ENCODE measurements at places on chromosomes 1 and 21.

- no peak for DNase-seq
Observed at GRCh38 chr1:203089651-203090045, 3.8 kb upstream of the MYOG start.

GRCh38 chr1:95730986-95731385 is 497.0 kb downstream of the RWDD3 start:
- DNase-seq: no peak

- no peak for DNase-seq
Observed at GRCh38 chr1:89271341-89272015, 1.2 kb downstream of the GBP5 start.

GRCh38 chr1:205977402-205978014 is 25.7 kb downstream of the RAB7B start:
- peak; percentile 81 for DNase-seq

GRCh38 chr1:241635556-241636152 is 4.5 kb downstream of the CHML start:
- no peak for DNase-seq

DNA sequence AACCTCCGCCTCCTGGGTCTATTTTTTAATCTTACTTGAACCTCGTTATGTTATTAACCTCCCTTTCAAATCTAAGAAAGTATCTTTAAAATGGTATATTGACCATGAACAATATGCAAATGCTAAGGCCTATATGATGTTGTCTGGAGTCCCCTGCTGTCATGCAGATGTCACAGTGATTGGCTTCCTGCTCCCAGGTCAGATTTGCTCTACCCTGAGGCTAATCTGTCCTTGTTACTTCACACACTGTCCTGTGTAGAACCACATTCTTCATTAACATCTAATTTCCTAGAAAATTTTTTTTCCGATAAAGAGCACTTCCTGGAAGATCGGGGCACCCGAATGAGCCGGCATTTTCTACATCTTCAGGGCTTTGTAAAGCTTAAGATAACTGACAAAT is 306.6 kb downstream of the MRPL39 start:
- no peak for DNase-seq

- DNase-seq: no peak
Observed at GRCh38 chr1:199665371-199665770, 362.1 kb upstream of the NR5A2 start.

DNA sequence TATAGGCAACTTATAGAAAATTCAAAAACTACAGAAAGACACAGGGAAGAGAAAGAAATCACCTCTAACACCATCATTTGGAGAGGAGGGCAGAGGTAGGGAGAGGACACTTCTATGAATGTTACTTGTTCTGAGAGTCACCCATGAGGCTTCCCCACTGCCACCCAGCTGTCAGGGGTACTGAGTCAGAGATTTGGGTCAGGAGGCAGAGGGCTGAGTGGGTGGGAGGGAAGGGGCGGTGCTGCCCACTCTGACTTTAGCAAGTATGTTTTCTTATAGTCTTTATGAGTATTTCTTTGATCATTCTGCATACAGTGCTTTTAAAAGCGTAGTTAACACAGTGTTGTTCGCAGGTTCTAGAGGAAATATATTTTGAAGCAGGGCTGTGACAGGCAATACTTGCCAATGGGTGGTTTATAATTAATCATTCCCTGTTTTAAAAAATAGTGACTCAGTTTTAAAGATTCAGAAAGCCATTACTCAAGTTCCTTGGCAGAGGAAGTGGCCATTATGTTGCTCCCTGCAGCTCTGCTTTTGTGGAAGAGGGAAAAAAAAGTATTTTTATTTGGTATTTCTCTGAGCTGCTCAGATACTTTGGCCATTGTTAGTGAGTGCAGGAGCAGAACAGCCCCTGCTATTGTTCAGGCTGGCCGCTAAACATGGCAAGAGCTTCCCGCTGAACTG is 18.3 kb downstream of the IL6R start:
- DNase-seq: no peak

DNA sequence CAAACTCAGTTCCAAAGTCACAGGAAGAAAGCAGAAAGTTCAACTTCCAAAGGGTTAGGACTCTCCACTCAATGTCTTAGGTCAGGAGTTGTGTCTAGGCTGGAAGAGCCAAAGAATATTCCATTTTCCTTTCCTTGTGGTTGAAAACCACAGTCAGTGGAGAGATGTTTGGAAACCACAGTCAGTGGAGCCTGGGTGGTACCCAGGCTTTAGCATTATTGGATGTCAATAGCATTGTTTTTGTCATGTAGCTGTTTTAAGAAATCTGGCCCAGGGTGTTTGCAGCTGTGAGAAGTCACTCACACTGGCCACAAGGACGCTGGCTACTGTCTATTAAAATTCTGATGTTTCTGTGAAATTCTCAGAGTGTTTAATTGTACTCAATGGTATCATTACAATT is 11.7 kb downstream of the ATF3 start:
- no peak for DNase-seq

- DNase-seq: no peak
Observed at GRCh38 chr21:25359724-25360123, 247.6 kb downstream of the MRPL39 start.

All from Caco-2 (cell line).